ENCODE measurements at places on chromosomes 7 and 10.

- DNase-seq = no peak
Observed at GRCh38 chr10:120437541-120437940, 19.5 kb upstream of the PLPP4 start.

DNA sequence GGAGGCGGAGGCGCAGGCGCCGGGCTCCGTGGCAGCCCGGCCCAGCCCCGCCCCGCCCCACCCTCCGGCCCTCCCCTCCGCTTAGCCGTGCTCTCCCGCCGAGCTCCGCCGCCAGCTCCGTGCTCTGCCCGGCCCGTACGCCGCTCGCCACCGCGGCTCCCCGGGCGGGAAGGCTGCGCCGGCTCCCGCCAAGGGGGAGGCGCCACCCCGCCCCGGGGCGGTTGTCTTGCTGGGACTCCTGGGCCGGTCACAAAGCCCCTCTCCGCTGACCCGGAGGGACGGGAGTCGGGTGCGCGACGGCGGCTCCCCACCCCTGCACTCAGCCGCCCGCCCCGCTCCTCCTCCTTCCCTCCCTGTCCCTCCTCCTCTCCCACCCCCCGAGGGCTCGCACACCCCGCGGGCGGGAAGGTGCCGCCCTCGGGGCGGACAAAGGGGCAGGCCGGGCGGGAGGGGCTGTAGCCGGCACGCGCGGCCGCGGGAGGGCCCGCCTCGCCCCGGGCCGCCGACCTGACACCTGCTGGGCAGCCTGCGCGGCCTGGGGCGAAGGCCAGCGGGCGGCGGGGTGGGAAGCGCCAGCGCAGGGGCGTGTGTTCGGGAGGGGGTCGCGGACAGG lies 11.5 kb upstream of the SP8 start:
- no peak for DNase-seq

- DNase-seq = no peak
Observed at GRCh38 chr7:116315803-116316202, 105.5 kb downstream of the TES start.

DNA sequence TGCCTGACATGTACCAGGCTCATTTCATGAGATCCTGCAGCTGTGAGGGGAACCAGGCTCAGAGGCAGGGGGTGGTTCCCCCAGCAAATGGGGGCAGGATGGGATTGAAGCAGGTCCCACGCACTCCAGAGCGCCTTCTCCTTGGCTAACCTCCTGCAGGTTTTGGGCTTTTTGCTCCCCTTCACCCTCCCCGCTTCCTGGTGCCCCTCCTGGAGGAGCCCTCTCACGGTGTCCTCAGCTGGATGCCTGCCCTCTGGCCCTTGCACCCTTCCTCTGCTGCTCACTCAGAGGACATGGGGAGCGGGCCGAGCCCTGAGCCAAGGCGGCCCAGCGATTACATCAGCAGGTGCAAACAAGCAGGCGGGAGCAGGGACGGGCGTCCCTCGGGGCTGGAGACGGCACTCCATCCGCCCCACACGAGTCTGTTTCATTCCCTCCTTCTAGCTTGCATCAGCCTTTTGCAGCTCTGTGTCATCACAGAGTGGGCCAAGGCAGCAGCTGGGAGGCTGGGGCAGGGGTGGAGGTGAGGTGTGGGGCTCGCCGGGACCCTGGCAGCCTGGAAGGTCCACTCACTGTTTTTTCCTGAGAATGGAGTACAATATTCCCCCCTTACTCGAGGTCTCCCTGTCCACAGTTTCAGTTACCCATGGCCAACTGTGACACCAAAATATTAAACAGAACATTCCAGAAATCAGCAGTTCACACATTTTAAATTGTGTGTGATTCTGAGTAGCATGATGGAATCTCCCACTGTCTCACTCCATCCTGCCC lies 52.7 kb upstream of the SLC29A3 start:
- no peak for DNase-seq

- DNase-seq = no peak
Observed at GRCh38 chr10:92699518-92700381, 10.0 kb downstream of the HHEX start.

GRCh38 chr10:13560597-13560996 lies 26.2 kb upstream of the PRPF18 start:
- no peak for DNase-seq

GRCh38 chr7:151251328-151251688 lies 2.8 kb upstream of the SMARCD3 start:
- DNase-seq = no peak

- DNase-seq = no peak
Observed at GRCh38 chr7:66258409-66258808, 53.3 kb downstream of the TPST1 start.

GRCh38 chr7:5594616-5595544 lies 171.2 kb upstream of the TNRC18 start:
- no peak for DNase-seq

GRCh38 chr7:47191876-47192291 lies 390.0 kb downstream of the TNS3 start:
- DNase-seq = no peak

- no peak for DNase-seq
Observed at GRCh38 chr10:118926441-118926840, 103.1 kb upstream of the NANOS1 start.

DNA sequence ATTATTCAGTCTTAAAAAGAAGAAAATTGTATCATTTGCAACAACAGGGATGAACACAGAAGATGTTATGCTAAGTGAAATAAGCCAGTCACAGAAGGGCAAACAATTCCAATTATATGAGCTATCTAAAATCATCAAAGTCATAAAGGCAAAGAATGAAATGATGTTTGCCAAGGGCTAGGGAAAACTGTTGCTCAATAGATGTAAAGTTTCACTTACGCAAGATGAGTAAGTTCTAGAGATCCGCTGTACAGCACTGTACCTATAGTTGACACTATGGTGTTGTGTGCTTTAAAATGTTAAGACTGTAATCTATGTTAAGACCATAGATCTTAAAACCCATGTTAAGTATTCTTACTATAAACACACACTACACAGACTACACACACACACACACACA lies 904.6 kb upstream of the LRRN3 start:
- no peak for DNase-seq

GRCh38 chr7:135553346-135553745 lies 4.4 kb upstream of the NUP205 start:
- no peak for DNase-seq

GRCh38 chr10:27620430-27621397 lies 116.6 kb downstream of the RAB18 start:
- DNase-seq = no peak

DNA sequence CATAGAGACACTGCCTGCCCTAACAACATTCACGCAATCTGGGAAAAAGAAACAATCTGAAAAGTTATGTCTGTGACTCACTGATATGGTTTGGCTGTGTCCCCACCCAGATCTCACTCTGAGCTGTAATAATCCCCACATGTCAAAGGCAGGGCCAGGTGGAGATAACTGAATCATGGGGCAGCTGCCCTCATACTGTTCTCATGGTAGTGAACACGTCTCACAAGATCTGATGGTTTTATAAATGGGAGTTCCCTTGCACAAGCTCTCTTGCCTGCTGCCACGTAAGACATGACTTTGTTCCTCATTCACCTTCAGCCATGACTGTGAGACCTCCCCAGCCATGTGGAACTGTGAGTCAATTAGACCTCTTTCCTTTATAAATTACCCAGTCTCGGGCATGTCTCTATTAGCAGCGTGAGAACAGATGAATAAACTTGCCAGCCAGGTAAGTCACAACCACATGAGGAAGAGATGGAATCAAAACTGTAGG lies 341.5 kb upstream of the AOAH start:
- DNase-seq = no peak

- no peak for DNase-seq
Observed at GRCh38 chr10:6164271-6165095, 38.2 kb upstream of the PFKFB3 start.

DNA sequence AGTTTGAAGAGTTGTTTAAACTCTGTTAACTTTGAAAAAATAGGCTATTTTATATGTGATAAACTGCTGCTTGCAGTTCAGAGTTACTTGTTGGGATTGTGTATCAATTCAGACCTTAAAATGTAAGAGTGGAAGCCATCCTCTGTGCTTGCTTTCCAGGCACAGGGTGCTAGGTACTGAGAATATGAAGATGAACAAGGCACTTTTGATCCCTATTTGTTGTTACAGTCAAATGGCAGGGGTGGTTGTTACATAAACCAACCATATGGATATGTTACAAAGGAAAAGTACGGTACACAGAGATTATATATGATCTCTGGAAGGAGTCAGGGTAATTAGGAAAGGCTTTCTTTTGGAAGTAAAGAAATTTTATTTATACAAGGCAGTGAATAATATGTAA lies 63.8 kb downstream of the REEP3 start:
- no peak for DNase-seq

DNA sequence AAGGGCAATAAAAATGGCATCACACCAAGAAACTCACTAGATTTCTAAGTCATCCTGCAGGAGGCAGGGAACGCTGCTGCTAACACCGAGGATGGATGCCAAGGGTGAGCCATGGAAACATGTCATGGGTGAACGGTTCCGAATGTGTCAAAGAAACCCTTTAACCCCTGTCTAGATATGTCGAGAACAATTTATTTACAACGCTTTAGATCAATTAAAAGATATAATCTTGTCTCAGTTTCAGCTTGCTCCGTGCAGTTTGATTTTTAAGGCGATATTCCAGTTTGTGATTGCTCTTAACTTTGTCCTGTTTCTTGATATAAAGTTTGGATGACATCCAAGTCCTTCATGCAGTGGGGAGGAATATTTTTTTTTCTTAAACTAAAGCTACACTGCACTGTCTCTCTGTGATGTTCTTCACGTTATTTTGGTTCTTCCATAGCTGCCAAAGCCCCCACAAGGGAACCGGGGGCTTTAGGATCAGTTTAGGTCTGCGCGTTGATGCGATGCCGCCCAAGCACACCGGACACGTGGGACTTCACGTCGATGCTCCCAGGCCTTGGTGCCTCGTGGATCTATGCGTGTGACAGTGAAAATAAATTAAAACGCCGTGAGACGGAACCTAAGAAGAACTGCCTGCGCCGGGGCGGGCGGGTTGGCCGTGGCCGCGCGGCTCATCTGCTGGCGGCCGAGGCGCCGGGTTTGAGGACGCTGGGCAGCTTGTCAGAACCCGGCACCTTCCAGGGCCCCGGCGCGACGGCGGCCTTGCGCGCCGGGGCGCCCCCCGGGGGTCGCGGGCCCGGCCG lies 220.3 kb downstream of the PHTF2 start:
- no peak for DNase-seq

DNA sequence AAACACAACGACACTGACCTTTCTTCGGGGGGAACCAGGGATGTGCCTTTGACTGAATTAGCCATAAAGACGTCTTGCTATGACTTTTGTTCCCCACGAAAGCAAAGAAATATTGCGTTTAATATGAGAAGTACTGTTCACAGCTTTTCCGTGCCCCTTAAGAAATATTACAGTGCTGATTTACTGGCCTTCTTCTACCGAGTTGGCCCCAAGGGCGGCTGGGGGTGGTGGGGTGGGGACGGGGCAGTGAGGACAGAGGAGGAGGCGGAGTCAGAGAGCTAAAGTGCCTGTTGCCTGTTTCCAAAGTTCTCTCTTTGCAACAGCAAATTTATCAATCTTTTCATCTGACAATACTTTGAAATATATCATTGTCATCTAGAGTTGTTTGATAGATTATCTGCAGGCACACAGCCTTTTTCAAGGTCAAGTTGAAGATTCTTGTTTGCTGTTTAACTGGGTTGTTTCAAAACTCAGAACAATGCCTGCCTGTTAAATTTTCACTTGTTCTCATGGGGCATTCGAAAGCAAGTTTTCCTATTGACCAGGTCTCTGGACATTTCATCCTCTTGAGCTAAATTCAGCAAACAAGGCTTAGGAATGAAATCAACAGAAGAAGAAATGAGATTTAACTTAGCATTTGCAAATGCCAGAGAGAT lies 9.0 kb downstream of the PTF1A start:
- no peak for DNase-seq

DNA sequence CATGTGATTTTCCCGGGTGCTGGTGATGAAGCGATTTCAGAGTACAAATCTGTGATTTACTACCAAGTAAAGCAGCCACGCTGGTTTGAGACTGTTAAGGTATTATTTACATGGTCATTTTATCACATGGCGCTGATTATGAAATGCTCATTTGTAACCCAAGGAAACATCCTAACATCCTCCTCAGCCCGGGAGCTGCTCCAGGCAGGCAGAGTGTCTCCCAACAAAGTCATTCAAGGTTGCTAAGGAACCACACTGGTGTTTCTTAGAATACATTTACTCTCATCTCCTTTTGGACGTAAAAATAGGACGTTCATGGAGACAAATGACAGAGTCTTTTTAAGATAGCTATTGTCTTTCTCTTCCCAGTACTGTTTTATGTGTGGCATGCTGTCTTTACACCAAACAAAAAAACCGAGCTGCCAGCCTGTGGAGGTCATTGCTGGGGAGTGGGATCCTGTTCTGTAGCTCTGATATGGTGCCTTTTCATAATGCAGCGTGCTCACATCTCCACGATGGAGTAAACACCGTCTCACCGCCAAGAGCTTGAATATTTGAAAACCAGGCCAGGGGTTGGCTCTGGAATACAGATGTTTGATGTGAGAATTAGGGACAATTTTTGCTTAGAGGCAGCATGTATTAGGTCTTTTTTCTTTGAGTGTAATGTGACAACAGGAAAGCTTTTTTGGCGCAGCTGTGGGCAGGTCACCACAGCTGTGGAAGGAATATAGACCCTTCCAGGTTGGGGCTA lies 119.6 kb downstream of the DOCK1 start:
- DNase-seq = no peak

DNA sequence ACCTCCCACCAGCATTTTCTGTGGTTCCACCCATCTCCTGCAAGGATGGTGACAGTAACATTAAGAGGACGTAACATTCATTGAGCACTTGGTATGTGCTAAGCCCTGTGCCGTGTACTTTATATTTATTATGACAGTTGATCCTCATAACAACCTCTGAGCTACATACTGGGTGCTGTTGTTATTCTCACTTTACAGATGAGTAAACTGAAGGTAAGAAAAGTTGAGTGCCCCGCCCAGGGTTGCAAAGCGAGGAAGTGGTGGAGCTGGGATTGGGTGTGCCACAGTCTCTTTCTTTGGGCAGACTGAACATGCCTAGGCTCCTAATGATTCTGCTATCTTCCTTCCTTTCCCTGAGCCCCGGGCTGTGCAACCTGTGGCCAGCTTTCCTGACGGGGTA lies 107.4 kb downstream of the SH3PXD2A start:
- DNase-seq = no peak

- no peak for DNase-seq
Observed at GRCh38 chr7:106381252-106381651, 96.5 kb upstream of the NAMPT start.

- no peak for DNase-seq
Observed at GRCh38 chr10:64732372-64732957, 1211.3 kb downstream of the REEP3 start.

- DNase-seq = no peak
Observed at GRCh38 chr7:80686576-80686975, 48.1 kb downstream of the CD36 start.

GRCh38 chr7:108020585-108020984 lies 17.6 kb upstream of the LAMB1 start:
- DNase-seq = no peak

- no peak for DNase-seq
Observed at GRCh38 chr7:28674359-28674782, 262.1 kb downstream of the CREB5 start.

DNA sequence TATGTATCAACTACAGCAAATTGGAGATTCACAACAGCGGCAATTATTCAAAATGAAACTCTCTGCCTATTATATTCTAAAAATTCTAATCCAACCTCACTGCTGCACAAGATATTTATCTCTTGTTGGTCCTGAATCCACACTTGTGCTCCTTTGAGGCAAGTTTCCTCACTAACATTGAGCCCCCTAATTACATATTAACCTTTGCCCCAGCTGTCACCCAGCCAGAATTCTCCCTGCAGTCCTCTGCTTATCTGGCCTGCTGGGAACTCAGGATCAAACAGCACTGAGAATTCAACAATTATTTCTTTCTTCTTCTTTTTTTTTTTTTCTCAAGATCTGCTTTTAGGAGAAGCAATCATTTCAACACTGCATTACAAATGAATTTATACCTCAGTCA lies 21.5 kb upstream of the PLAC9 start:
- DNase-seq = no peak
